ENCODE measurements at places on chromosomes 3 and 15.

- DNase-seq, result no peak
These were observed 15.0 kb downstream of the SEMA7A start for GRCh38 chr15:74418575-74419338.

- no peak for DNase-seq
These were observed 1.2 kb downstream of the C3orf85 start for GRCh38 chr3:109137761-109138160.

- no peak for DNase-seq
These were observed 4.4 kb downstream of the COX17 start for GRCh38 chr3:119672776-119673175.

DNA sequence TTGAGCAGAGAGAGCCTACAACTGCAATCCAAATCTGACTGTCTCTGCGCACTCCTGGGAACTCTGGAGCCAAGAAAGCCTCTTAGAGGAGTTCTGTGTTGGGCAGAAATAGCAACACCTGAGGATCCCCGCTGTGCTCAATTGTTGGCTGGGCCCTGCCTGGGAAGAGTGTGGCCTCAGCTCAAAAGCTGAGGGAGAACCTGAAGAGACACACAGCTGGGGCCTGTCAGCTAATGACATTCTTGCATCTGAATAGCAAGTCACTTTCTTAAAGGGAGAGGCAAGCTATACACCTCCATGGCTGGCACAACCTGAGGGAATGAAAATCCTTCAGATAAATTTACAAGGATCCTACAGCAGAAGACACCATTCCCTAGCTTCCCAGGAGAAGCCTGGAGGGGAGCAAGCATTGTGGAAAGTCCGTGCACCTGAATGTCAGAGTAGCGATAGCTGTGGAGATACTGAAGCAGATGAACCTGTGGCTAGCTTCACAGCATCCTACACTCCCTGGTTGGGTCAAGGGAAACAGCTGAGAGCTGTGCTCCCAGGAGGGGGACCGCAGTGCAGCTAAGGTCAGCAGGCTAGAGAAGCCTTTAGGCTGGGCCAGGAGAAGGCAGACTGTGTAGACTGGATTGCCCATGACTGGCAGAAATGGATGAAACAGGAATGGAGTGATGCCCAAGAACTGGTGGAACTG, 159.9 kb upstream of the PFN2 start:
- no peak for DNase-seq

DNA sequence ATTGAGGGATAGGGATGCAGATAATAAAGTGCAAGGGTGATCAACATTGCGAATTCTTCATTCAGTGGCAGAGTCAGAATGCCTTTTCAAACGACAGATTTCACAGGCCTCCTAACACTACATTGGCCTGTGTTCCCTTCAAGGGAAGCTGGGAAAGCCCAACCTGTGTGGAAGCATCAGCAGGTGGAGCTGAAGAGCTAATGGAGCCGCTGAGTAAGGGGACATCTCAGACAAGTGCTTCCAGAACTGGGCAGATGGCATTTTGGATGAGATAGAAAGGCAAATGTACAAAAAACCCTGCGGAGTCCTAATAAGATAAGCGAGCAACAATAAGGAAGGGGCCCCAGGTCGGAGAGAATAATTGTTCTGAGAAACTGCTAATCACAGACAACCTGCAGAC, 8.5 kb upstream of the SLC24A5 start:
- no peak for DNase-seq

DNA sequence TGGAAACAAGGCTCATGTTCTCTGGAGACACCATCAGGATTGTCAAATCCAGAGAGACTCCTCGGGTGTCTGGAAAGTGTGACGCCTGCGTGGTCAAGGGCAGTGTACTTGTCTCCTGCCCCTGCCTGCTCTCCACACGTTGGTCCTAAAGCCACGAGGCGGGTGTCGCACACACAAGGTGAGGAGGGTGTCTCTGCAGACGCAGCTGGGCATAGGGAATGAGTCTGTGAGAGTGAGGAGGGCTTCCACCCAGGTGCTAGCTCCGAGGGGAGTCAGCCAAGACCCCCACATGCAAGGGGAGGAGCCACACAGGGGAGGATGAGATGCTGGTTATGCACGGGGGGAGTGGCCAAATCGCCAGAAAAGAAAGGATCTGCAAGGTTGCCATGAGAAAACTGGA, 27.9 kb upstream of the OCA2 start:
- DNase-seq, result no peak

GRCh38 chr3:189301479-189301878, 129.7 kb downstream of the TPRG1 start:
- no peak for DNase-seq

DNA sequence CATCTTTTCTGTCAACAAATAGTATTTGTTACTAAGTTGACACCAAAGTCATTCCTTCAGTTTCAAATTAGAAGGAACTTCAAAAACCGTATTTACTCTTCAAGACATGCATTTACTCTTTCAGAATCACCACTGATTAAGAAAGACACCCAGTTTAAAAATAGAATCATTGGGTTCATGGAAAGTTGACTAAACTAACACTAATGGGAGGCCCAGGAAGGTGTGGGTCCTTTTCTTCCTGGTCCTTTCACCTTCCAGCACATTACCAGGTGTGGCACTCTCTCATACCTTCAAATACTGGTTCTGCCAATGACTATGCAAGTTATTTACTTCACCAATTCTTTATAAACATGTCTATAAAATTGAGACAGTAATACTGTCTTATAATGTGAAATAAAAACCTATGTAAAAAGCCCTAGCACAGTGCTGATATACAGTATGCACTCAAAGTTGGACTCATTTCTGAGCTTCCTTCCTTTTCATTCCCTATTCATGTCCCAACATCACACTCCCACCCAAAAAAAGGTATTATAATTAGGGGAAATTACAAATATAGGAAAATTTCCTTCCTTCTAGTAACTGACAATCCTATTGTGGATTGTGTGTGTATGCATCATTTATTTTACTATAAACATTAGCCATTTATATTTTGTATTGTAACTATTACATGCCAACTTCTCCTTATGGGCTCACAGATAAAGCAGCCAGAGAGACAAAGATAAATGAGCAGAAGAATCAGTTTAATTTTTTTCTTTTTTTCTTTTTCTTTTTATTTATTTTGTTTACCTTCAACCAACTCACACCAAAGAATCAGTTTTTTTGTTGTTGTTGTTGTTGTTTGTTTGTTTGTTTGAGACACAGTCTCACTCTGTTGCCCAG, 48.9 kb downstream of the LRRFIP2 start:
- DNase-seq, result no peak

- no peak for DNase-seq
These were observed 62.6 kb upstream of the PRR20G start for GRCh38 chr3:127350172-127351050.

- DNase-seq, result no peak
These were observed 3.6 kb downstream of the DUOX2 start for GRCh38 chr15:45110256-45110820.

DNA sequence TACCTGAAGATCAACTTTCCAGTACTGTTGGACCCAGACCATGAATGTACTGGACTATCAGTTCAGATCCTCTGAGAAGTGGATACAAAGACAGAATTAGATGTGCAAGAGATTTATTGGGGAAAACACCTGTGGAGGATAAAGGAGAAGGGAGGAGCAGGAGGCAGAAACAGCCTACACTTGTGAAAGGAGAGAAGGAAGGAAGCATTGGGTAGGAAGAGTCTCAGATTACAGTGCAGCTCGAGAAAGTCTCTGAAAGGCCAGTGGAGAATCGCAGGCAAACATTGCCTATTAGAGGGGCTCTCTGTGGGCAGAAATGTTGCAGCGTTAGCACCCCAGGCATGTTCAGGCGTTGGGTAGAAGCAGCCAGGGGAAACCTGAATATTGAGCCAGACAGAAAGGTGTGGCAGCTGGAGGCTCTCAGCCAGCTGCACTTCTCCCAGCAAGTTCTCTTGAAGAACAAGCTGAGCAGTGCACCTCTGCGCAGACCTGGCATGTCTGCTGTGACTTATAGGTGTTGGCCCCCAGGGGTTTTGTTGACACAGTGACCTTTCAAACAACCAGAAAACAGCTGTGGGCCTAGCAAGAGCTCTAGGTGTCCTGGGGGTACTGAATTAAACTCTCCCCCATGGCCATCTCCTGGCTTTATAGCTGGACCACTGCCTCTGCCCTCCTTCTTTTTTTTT, 7.0 kb downstream of the CHST14 start:
- no peak for DNase-seq

DNA sequence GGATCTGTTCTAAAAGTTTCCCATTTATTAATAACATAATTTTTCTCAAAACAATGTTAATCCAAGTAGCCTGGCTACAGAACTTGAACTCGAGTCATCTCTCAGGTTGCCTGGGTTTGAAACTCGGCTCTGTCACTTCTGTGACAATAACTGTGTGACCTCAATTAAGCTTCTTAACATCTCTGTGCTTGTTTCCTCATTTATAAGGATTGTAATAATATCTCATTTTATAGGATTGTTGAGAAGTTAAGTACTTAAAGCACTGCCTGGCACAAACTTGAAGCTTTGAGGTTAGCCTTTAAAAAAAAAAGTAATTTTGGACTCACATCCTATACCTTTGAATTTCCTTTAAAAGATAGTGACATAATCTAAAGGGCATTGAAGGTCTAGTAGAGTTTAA, 3.4 kb downstream of the RAB5A start:
- DNase-seq, result no peak

GRCh38 chr3:69541711-69542088, 155.8 kb upstream of the FRMD4B start:
- no peak for DNase-seq

GRCh38 chr15:93372208-93372864, 283.3 kb upstream of the RGMA start:
- DNase-seq, result no peak

All from activated naive CD4-positive, alpha-beta T cell treated with anti-CD3 and anti-CD28 coated beads, Interleukin-2, amount 50 U/mL, for 72 hours (primary cell).